ENCODE measurements at places on chromosomes 6 and 20.

GRCh38 chr6:74550821-74551220 is 655.0 kb downstream of the COL12A1 start:
- no peak for DNase-seq

DNA sequence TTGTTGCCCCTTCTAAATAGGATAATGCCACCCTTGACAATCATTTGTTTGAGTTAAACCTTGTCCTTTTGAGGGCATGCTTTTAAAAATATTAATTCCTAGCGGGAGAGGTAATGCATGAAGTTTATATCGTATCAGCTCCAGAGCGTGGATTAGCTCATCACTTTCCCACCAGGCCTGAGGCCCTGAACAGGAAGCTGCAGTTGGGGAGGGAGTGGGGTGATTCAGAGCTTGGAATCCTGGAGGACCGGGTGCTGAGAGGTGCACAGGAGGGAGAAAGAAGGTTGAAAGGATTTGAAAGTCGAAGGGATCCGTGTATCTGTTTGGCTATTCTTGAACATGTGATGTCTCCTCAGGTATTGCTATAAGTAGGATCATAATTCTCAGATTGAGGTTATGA is 25.0 kb downstream of the ZDHHC14 start:
- DNase-seq: no peak

- no peak for DNase-seq
Measured at GRCh38 chr20:41869261-41869660, 251.1 kb upstream of the CHD6 start.

DNA sequence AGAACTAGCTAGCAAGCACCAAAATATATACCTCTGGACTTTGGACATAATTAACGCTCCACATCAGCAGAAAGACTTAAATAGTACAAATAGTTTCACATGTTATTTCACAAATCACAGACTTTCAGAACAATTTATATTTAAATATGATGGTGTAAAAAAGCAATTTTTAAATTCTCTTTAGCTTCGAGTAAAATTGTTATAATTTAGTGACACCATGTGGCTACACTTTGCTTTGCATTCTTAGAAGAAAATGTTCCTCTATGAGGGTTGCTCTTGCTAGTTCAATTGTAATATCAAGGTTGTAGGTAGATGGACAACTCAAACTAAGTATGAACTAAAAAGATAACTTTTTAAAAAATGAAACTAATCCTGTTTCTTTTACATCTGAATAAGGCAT is 69.0 kb downstream of the BTBD9 start:
- no peak for DNase-seq

DNA sequence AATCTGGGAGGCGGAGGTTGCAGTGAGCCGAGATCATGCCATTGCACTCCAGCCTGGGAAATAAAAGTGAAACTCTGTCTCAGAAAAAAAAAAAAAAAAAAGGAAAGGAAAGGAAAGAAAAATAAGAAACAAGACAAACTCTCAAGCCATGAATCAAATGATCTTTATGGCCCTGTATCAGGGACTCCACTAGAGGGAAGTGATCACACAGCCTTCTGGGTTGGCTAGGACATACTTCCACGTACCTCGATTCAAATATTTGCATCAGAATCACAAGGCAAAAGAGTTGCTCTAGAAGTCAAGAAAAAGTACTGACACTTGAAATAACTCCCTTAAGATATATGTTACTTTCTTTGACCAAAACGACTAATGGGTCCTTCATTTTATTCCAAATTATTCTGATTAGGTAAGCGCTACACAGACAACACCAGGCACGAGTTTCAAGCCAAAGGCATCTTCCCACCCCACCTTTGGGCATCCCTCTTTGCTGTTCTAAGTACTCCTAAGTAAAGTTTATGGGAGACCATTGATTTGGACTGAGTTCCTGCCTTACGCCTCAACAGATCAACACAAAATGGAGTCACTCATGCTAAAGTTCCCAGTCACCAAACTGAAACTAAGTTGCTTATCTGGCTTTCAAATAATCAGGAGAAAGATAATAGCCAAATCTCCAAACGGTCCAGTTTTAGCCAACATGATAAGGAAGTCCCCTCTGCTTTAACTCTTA is 77.5 kb upstream of the NT5E start:
- no peak for DNase-seq

GRCh38 chr6:228881-229651 is 63.2 kb upstream of the DUSP22 start:
- DNase-seq: no peak

DNA sequence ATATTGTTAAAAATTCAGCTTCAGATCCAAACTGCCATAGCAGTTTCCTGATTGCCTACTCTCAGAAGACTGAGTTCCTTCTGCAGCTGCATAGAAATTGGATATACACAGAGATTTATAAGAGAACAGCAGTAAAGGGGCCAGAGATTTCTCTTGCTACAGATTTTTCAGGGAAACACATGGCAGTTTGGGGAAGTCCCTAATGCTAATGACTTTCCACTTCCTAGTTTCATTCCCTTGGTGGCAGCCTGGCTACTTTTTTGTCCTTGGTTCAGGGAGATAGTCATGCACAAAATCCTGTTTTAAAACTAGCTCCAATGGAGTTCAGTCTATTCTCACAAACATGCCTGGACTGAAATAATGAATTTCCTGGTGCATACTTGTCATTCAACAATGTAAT is 125.3 kb upstream of the PLCB4 start:
- DNase-seq: no peak
